Amygdala (tissue), 56 donors: ENCODE measurements at places on chromosomes 4 and X.
A peak's percentile ranks its signal among the peaks of the same experiment; 100 is the strongest.

- DNase-seq, result no peak
Observed at GRCh38 chr4:13521047-13521446, 23.3 kb downstream of the NKX3-2 start.

DNA sequence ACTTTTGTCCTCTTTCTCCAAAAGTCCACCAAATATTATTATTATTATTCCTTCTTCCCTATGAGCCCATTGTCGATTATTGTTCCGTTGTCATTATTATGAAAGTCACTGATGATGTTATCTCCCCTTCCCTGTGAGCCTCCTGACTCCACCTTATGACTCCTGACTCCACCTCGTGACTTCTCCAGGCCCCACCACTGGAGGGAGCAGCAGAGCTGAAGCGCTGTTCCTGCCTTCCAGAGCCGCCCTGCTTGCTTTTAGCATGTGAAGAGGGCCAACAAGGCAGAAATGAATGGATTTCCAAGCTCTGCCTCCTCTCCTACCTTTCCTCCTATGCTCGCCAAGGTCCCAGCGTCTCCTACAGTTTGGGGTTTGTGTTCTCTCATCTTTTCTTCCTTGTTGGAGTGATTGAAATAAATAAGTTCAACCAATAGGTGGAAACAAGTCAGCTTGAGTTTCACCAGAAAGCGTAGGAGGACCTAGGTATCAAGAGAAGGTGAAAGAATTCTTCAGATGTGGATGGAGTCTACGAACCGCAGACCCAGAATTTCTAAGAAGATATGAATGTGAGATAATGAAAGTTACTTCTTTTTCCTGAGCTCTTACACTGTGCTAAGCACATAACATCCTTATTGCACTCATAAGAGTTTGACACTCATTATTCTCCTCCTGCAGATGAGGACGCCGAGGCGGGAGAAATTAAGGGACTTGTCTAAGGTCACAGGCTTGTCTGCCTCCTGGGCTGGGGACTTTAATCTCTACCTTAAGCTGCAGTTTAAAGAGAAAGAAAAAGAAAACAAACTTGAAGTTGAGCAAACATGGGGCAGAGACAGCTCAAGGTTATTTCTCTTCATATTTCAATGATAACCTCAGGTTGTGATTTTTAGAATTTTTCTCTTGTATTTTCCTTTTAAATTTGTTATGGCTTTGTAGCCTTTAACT, 26.1 kb downstream of the IGSF1 start:
- no peak for DNase-seq

GRCh38 chr4:102705391-102705935, 55.3 kb downstream of the MANBA start:
- no peak for DNase-seq

- DNase-seq, result no peak
Observed at GRCh38 chr4:112523008-112523721, 7.2 kb upstream of the NEUROG2 start.

DNA sequence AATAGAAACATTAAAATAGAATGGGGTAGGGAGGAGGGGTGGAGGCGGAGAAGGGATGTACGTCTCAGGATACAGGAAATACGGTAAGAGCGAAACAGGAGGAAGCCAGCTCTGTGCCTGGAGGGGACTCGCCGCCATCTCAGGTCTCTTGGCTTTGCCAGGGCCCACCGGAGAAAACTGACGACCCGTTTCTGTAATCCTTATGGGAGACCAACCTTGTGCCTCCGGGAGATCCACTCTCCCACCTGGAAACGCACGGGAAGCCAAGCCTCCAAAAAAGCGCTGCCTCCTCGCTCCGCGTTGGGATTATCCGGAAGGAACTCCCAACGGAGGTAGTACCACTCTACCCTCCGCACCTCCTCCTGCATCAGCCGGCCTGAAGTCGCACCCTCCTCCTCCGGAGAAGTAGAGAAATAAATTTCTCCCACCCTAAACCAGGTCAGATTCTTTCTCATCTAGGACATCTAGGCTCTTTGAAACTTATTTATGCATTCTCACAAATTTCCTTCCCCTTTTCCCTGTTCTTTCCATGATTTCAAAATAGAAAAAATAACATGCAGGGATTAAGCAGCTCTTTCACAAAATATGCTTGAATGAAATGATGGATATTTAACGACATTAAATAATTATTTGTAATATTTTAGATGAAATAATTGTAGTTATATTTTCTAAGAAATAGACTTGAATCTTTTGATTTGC, at the start of gene NBDY:
TSS of gene NBDY (plus strand) at position 92 of the 699 bp plus-strand sequence. CDS start at position 203, 111 bp downstream.
- peak; percentile 45 for DNase-seq

- DNase-seq, result no peak
Observed at GRCh38 chr4:87353592-87353991, 30.9 kb upstream of the HSD17B13 start.

GRCh38 chr4:80271801-80272200, 5.3 kb downstream of the FGF5 start:
- no peak for DNase-seq

DNA sequence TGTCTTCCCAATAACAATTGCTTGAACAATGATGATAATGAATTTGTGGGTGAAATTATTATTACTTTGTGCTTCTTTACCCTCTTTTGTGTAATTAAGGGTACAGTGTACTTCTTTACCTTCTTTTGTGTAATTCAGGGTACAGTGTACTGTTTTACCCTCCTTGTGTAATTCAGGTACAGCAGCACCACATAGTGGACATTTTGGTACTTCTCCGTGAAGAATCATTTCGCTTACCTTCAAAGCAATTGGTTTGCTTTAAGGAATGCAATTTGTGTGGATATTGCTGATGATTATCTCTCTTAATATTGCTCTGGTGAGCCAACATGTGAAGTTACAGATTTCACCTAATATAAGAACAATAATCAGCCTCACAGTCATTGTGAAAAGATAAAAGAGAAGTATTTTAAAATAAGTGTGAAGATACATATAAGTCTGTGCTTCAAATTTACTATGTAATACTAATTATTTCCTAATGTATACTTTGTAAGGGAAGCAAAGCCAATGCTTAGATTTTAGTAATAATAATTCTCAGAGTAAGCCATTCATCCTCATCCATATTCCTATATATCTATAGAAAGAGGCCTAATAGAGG, 27.2 kb upstream of the SEC24B start:
- DNase-seq, result no peak

DNA sequence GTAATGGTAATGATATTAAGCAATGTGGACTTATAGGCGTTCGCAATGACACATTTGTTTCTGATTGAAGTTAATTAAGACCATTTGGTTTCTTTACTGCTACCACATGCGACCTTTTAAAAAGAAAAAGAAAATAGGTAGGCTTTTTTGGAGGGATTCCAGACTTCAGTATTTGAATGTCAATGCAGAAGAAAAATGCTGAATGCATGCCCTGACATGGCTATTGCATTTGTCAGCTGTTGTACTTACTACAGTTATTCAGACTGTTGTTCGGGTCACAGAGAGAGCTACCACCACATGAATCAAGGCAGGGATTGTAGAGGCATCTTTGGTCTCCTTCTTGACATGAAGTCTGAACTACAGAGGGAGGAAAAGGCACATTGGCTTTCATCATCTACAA, 163.7 kb downstream of the CORIN start:
- DNase-seq, result no peak

GRCh38 chr4:42415281-42415680, 18.0 kb downstream of the SHISA3 start:
- no peak for DNase-seq

DNA sequence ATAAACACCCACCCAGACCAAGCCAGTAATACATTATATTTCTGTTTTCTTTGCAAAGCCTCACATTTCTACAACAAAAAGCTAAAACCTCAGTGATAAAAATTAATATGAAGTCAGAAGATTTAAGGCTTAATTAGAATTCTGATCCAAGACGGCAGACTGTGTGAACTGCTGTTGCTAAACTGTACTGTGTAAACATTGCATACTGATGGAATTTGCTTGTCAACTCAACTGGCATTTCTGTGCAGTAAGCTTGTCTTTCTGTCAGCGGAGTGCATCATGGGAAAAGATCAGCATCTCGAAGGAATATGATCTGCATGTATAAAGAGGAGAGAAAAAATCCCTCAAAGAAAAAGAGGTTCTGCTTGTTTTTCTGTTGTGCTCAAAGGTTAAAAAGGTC, 69.4 kb upstream of the SPANXB1 start:
- no peak for DNase-seq

GRCh38 chrX:24149351-24150050, at the start of gene ZFX:
TSS of gene ZFX (plus strand) at chrX:24149729. CDS start at chrX:24172743, 23,014 bp downstream.
- DNase-seq, result no peak

GRCh38 chr4:8688041-8688907, 95.7 kb downstream of the CPZ start:
- no peak for DNase-seq

- DNase-seq, result no peak
Observed at GRCh38 chr4:106893903-106894302, 142.2 kb downstream of the DKK2 start.

- DNase-seq, result no peak
Observed at GRCh38 chrX:70422851-70423341, at the start of gene GDPD2. TSS of gene GDPD2 (plus strand) at chrX:70423314. CDS start at chrX:70424985, 1,671 bp downstream.

GRCh38 chrX:12052109-12052508, 86.2 kb upstream of the FRMPD4 start:
- no peak for DNase-seq

DNA sequence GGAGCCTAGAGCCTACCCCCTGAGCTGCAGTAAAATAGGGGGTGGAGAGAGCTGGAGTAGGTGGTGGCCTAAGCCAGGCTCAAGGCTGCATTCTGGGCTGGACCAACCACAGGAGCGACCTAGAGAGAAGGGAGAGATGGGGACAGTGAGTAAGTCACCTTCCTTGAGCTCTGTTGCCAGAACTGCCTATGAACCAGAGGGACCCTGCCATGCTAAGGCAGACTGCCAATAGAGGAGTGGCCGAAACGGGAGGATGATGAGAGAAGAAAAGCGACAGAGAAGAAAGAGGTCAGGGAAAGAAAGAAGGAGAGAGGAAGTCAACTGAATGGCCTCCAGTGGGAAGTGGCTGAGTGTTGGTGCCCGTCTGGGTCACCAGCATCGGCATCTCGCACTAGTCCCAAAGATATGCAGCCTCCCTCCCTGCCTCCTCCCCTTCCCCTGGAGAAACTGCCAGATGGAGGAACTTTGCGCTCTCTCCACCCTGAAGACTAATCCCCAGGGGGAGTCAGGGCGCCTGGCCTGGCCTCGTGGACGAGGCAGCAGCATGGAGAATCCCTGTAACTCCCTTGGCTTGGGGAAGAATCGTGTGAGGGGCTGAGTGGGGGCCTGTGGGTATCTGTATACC, 28.8 kb downstream of the ELF4 start:
- DNase-seq, result no peak

- DNase-seq, result no peak
Observed at GRCh38 chrX:45818913-45819312, 618.2 kb upstream of the DIPK2B start.

GRCh38 chr4:184815046-184815877, 10.5 kb downstream of the ACSL1 start:
- DNase-seq, result peak; percentile 28

DNA sequence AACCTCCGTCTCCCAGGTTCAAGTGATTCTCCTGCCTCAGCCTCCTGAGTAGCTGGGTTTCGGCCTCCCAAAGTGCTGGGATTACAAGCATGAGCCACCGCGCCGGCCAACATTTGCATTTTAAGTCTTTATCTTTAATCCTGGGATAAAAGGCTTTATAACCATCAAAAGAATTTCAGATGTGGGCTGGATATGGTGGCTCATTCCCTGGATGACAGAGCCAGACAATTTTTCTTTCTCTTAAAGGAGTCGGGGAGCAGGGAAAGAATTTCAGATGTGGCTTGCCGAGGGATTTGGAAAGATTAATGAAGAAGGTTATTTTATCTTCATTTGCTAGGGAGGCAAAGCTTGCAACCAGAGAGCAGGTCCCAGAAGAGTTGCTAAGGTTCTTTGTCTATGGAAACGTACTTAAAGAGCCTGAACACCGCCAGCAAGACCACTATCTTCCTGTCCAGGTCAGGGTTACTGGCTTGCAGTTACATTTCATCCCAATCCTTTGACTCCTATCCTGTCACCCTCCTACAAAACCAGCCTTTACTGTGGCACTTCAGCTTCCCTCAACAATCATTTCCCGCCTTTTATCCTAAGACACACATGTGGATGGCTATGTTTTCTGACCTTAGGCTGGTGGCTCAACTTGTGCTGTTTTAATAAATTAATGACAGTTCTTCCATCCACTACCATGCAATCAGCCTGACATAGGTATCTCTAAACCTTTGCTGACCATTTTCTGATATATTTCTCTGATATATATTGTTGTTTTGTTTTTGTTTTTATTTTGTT, 3.9 kb upstream of the KLHL8 start:
- DNase-seq, result no peak

- DNase-seq, result no peak
Observed at GRCh38 chr4:108954880-108955279, 192.0 kb upstream of the ETNPPL start.

DNA sequence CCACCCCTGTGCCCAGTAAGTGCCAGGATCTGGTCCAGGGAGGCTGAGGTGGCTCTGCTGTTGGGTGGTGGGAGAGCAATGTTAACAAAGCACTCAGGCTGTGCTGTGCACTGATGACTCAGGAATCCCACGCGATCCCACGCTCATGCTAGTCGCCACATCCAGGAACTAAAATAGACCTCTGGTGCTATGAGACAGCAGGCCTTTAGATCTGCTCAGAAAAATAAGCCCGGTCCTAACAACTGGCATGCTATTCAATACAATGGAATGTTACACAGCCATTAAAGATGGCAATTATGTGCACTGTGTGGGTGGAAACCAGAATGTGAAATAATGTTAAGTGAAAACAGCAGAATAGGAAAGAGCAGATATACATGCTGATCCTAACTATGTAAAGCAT, 26.0 kb downstream of the ARL13A start:
- DNase-seq, result peak; percentile 2

DNA sequence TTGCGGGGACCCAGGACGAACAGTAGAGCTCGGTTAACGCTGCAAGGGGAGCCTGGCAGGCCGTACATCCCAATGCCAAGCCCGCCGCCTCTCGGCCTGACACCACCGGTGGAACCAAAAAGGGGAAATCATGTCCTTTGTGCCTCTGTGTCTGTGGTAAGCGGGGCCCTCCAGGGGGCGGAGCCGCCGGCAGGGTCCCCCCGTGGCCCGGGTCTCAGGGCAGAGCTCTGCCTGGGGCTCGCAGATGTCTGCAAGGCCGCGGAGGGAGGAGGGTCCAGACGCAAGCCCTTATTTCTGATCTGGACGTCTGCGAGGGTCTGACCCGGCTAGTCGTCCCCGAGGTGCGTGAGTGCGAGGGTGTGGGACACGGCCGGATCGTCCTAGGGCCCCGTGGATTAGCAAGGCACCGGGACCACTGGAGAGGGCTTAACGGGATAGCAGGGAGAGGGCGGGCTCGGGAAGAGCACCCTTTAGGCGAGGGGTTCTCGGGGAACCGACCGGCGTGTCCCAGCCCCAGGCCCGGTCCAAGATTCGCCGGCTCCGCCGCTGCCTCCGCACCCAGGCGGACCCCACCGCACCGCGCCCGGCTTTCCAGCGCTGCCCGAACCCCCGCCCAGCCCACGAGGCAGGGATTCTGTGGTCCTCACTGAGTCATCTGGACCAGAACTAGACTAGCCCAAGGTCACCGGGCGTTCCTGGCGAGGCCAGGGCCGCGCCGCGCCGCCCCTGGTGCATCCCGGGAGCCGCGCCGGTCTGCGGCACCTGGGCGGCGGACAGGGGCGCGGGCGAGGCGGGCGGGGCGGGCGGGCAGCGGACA, 863 bp upstream of the FAM193A start:
- DNase-seq, result no peak
